Transverse colon (tissue), 4 donors: ENCODE measurements at places on chromosomes 6 and 20. TPM values are rescaled to one million over a fixed set of nuclear protein-coding genes. Genes with fewer than 3 reads are reported as not detected.
A peak's percentile ranks its signal among the peaks of the same experiment; 100 is the strongest.

CDH4 gene
- not detected for total RNA-seq

OR12D3 gene
- total RNA-seq, result not detected

CD40 gene
- total RNA-seq, result 11.6 TPM

SLC24A3 gene
- total RNA-seq, result 4.4 TPM

TPBG gene
- total RNA-seq, result 23.6 TPM

SMLR1 gene
- total RNA-seq, result not detected

SLC44A4 gene
- 389 TPM for total RNA-seq

PI3 gene
- total RNA-seq, result 285 TPM

TRAPPC3L gene
- not detected for total RNA-seq

DNA sequence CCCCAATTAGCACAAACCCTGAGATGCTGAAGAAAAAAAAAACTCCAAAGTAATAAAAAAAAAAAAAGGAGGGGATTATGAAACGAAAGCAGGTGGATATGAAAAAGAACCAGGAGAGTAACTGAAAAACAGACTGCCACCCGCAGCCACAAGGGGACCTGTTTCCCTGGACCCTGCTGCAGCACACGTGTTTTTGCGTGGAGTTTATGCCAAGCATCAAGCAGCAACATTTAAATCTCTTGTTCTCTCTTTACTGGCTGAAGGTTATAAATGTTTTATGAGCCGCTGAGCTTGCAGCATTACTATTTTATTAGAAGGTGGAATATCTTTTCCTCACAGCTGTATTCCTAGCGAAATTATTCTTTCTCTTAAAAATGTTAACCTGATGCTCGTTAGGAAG lies 131.6 kb upstream of the OLIG3 start:
- no peaks in the 10 kb centered on the region for H3K36me3 ChIP-seq
- no peak overlapping the region for H3K27ac ChIP-seq
- peaks cover 17% of the 10 kb centered on the region for H3K27me3 ChIP-seq
- no peak overlapping the region for H3K4me3 ChIP-seq
- no peak for DNase-seq
- H3K4me1 ChIP-seq, result no peaks in the 10 kb centered on the region

DNA sequence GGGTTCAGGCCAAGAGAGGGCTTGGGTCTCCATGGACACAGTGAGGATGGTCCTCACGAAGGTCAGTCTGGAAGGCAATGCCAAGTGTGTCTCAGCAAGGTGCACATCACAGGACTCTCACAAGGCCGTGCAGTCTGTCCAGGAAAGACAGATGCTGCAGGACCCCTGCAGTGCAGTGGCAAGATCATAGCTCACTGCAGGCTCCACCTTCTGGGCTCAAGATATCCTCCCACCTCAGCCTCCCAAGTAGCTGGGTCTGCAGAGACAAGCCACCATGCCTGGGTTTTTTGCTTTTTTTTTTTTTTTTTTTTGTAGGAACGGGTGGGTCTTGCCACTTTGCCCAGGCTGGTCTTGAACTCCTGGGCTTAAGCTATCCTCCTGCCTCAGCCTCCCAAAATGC lies 26.4 kb downstream of the ZMYND8 start:
- H3K27ac ChIP-seq, result peak overlapping the region; percentile 78
- no peak overlapping the region for H3K4me3 ChIP-seq
- no peaks in the 10 kb centered on the region for H3K27me3 ChIP-seq
- DNase-seq, result no peak
- peaks cover 69% of the 10 kb centered on the region for H3K4me1 ChIP-seq

GRCh38 chr6:154569156-154569862 lies 58.8 kb upstream of the CNKSR3 start:
- H3K4me1 ChIP-seq, result no peaks in the 10 kb centered on the region
- H3K4me3 ChIP-seq, result no peak overlapping the region
- no peaks in the 10 kb centered on the region for H3K36me3 ChIP-seq
- no peak overlapping the region for H3K27ac ChIP-seq

DNA sequence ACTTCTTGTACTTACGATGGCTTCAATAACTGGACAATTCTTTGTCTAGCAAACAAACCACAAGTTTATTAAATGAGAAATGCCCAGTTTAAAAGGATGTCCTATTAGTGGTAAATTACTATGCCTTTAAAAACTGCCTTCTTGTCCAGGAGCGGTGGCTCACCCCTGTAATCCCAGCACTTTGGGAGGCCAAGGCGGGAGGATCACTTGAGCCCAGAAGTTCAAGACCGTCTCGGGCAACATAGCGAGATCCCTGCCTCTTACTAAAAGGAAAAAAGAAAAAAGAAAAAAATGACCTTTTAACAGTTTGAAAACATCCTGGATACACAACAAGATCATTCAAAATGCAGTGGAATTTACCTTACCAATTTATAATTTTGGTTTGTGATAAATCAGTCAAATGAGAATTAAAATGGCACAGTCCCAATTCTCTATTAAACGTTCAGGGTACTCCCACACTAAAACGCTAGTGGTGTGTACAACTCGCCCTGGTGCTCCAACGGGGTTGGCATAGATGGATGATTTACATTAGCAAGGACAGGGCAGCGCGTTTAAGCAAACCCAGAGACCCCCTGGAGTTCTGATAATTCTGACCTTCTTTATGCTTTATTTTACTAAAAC lies 2.3 kb downstream of the ZBTB2 start:
- H3K27me3 ChIP-seq, result no peaks in the 10 kb centered on the region
- peaks cover 45% of the 10 kb centered on the region for H3K4me1 ChIP-seq
- H3K4me3 ChIP-seq, result peak overlapping the region; percentile 88
- DNase-seq, result no peak

- H3K27ac ChIP-seq, result no peak overlapping the region
- H3K27me3 ChIP-seq, result no peaks in the 10 kb centered on the region
- H3K4me1 ChIP-seq, result no peaks in the 10 kb centered on the region
Measured at GRCh38 chr20:52616629-52617028, 355.5 kb upstream of the TSHZ2 start.

DNA sequence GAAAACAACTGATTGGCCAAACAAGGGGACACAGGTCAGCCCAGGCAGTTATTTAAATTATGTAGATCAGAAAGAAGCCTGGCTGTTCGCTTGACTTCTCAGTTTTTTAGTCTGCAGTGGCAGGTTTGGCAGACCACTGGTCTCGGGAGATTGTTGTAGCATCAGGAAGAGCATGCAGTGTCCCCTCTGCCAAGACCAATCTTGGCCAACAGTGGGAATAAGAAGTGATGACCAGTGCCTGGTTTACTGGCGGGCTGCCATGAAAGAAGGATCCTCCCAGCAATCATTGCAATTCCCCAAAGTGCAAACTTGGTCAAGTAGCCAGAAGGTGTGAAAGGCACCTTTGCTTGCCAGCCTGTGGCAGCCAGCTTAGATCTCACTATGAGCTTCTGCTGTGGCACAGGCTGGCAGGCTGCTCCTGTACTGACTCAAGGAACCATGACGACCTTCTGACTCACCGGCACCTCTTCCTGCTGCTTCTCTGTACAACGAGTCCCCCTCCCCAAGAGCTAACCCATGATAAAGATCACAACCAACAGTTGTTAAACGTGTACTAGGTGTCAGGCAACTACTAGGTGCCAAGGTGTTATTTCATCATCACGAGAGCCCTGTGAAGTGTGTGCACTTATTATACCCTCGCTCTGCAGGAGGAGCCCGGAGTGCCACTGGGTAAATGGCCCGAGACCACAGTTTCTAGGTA lies 76.8 kb upstream of the DUSP22 start:
- H3K27me3 ChIP-seq, result no peaks in the 10 kb centered on the region
- no peaks in the 10 kb centered on the region for H3K4me1 ChIP-seq
- H3K4me3 ChIP-seq, result no peak overlapping the region
- no peaks in the 10 kb centered on the region for H3K36me3 ChIP-seq

GRCh38 chr6:57435475-57436160 lies 118.2 kb downstream of the PRIM2 start:
- no peak overlapping the region for H3K27ac ChIP-seq
- peak; percentile 9 for DNase-seq
- H3K4me3 ChIP-seq, result no peak overlapping the region
- H3K36me3 ChIP-seq, result no peaks in the 10 kb centered on the region
- H3K27me3 ChIP-seq, result no peaks in the 10 kb centered on the region
- peaks cover 19% of the 10 kb centered on the region for H3K4me1 ChIP-seq

DNA sequence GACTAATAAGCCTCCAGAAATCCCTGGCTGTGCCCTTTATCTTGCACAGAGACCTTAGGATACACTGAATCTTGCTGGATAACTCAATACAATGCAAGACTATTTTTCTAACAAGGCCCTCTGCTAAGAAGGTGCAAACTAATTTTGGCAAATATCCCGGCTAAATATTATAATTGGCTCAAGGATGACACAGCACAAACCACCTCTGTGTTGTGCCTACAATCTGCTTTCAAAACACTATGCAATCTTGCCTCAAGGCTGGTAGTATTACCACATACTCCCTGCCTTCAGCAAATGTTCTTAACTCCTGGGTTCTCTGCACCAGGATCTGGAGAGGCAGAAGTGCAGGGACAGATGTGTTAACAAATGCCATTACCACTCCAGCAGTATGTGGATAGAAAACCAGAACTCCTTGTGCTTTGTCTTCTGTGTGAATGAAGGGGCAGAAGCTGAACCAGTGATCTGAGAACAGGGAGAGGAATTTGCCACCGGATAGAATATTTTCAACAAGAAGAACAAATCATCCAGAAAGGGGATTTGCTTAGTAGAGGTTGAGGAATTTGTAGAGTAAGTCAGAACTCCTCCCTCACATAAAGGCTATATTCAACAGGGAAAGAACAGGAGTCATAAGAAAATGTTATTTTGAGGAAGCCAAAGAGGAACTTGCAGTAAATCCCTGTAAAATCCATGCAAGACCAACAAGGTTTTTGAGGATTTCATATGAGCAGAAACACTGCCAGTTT lies 74.1 kb upstream of the SLC4A11 start:
- H3K27ac ChIP-seq, result no peak overlapping the region
- no peaks in the 10 kb centered on the region for H3K36me3 ChIP-seq
- no peak overlapping the region for H3K4me3 ChIP-seq
- no peak for DNase-seq

GRCh38 chr6:24972311-24972958 lies 36.7 kb upstream of the RIPOR2 start:
- H3K36me3 ChIP-seq, result no peaks in the 10 kb centered on the region
- no peaks in the 10 kb centered on the region for H3K4me1 ChIP-seq
- no peak overlapping the region for H3K4me3 ChIP-seq
- H3K27me3 ChIP-seq, result no peaks in the 10 kb centered on the region

GRCh38 chr6:23696992-23697391 lies 429.0 kb upstream of the NRSN1 start:
- DNase-seq, result no peak
- H3K27me3 ChIP-seq, result no peaks in the 10 kb centered on the region
- no peak overlapping the region for H3K27ac ChIP-seq
- H3K4me1 ChIP-seq, result no peaks in the 10 kb centered on the region
- no peaks in the 10 kb centered on the region for H3K36me3 ChIP-seq
- no peak overlapping the region for H3K4me3 ChIP-seq

GRCh38 chr6:134690048-134690447 lies 259.9 kb downstream of the ALDH8A1 start:
- H3K4me1 ChIP-seq, result no peaks in the 10 kb centered on the region
- no peak for DNase-seq
- no peak overlapping the region for H3K27ac ChIP-seq
- H3K4me3 ChIP-seq, result no peak overlapping the region
- no peaks in the 10 kb centered on the region for H3K36me3 ChIP-seq

- H3K36me3 ChIP-seq, result no peaks in the 10 kb centered on the region
- DNase-seq, result no peak
- no peak overlapping the region for H3K27ac ChIP-seq
Measured at GRCh38 chr6:92459606-92460005, 959.8 kb downstream of the EPHA7 start.

DNA sequence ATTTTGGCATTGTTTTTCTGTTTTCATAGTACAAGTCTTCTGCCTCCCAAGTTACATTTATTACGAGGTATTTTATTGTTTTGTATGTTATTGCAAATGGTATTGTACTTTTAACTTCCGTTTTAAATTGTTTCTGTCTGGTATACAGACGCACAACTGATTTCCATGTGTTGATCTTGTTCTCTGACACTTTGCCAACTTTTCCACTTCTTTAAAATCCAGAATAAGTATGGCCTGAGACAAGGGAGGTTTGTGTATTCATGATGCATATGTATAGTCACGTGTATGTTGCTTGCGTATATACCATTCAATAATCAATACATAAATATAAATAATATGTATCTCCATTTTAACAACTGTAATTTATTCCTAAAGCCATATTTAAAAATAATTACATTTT lies 41.2 kb downstream of the THBS2 start:
- DNase-seq, result no peak
- H3K4me3 ChIP-seq, result peak overlapping the region; percentile 25
- no peaks in the 10 kb centered on the region for H3K27me3 ChIP-seq
- peaks cover 5% of the 10 kb centered on the region for H3K4me1 ChIP-seq
- peak overlapping the region; percentile 86 for H3K27ac ChIP-seq

- no peak overlapping the region for H3K27ac ChIP-seq
- no peaks in the 10 kb centered on the region for H3K27me3 ChIP-seq
- no peaks in the 10 kb centered on the region for H3K4me1 ChIP-seq
Measured at GRCh38 chr6:68652117-68652536, 17.0 kb downstream of the ADGRB3 start.

- no peaks in the 10 kb centered on the region for H3K36me3 ChIP-seq
- H3K4me1 ChIP-seq, result no peaks in the 10 kb centered on the region
- no peak overlapping the region for H3K27ac ChIP-seq
- DNase-seq, result no peak
Measured at GRCh38 chr20:32893263-32894025, 34.7 kb downstream of the EFCAB8 start.
